ENCODE measurements at places on chromosomes 5 and 9.

GRCh38 chr5:10219068-10219467 is 30.6 kb downstream of the ATPSCKMT start:
- no peak for DNase-seq

GRCh38 chr9:36868586-36869282 is 165.3 kb downstream of the PAX5 start:
- no peak for DNase-seq

GRCh38 chr5:88660264-88660946 is 222.6 kb downstream of the MEF2C start:
- no peak for DNase-seq

GRCh38 chr5:132750471-132751230 is 3.4 kb downstream of the CCNI2 start:
- no peak for DNase-seq

DNA sequence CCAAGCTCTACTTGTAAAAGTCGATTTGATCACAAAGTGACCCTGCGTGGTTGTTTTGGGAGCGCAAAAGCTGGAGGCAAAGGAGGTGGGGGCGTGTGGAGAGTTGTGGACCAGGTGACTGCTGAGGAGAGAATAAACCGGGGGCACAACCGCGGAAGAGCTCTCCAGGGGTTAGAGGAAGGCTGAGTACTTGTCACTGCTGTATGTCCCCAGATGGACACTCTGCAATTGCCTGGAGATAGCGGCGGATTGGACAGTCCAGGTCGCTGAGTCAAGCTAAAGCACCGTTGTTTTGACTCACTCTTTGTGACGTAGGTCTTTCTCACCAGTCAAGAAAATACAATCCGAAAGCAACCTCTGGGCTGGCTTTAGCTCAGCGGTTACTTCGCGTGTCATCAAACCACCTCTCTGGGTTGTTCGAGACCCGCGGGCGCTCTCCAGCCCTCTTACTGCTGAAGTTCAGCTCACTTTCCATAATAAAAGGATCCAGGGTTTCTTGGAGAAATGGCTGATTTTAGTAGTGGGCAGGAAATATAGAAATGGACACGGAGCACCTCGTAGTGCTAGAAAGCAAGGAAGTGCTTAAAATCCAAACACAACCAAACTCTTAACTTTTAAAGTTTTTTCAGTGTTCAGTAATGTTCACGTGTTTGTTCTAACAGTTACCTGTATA is 25.7 kb downstream of the ZMAT2 start:
- peak; percentile 95 for DNase-seq

DNA sequence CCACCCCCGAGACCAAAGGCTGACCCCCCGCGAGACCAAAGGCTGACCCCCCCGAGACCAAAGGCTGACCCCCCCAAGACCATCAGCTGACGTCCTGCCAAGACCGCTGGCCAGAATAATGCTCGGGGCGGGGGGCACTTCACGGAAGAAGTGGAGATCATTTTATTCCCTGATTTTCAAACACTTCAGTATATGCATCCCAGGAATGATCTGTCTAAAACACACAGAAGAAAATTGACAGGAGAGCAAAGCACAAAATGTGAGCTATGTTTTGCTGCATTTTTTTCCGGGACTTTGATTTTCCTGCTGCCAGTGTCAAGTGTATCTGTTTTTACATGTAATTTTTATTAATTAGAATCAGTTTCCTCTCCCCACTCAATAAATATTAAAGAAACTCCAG is 67.1 kb downstream of the ADAMTS2 start:
- peak; percentile 23 for DNase-seq

DNA sequence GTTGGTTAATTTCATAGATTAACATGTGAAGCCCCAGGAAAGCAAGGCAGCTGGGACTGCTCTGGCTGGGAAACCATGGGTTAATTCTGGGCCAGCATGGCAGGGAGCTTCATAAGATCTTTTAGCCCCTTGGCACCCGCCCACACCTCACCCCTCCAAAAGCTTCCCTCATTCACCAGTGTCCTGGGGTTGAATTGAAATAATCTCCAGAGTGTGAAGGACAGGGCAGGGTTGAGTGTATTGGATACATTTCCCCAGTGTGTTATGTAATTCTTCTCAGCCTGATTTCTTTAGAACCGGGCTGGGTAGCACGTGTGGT is 19.4 kb downstream of the WNT8A start:
- DNase-seq: no peak

- no peak for DNase-seq
Observed at GRCh38 chr5:65866837-65867521, 59.4 kb upstream of the ERBIN start.

GRCh38 chr5:150500328-150500841 is 7.5 kb upstream of the NDST1 start:
- no peak for DNase-seq

DNA sequence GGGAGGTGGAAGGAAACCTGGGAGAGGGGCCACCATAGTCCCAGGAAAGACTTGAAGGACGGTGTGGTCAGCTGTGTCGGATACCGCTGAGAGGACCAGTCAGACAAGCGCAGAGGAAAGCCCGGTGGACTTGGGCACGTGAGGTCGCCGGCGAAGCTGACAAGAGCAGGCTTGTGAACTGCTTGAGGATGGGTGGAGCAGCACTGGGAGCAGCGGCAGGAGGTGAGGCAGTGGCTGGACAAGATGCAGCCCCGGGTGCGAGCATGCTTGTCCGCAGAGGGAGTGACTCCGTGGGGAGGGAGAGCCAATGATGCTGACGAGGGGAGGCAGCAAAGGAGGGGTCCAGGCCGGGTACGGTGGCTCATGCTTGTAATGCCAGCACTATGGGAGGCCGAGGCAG is 18.3 kb upstream of the CD74 start:
- no peak for DNase-seq

- DNase-seq: no peak
Observed at GRCh38 chr9:18067548-18068120, 406.3 kb upstream of the ADAMTSL1 start.

- DNase-seq: no peak
Observed at GRCh38 chr9:37948417-37948980, 44.6 kb upstream of the SLC25A51 start.

DNA sequence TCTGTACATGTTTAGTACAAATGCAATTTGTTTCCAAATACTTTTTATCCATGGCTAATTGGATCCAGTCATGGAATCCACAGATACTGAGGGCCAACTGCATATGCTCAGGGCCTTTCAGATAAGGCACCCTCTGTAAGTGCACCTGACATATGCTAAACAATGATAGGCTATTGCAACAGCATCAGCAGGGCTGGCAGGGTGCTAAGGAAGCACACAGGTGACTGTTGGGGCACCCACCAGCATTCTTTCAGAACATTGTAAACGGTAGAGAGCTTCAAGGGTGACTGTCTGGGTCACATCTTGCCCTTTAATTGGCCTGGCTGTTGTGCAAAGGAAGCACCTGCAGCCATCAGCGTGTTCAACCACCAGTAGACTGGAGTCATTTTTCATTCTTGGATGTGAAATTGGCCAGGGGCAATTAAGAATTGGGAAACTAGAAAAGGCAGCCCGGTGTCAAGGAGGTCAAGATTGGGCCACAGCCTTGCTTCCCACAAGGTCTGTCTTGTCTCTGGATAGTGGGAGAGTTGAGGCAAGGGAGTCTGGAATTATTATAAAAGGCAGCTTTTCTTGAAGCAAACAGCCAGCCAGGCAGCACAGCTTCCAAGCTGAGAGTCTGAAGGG is 129.3 kb upstream of the RAI14 start:
- no peak for DNase-seq

DNA sequence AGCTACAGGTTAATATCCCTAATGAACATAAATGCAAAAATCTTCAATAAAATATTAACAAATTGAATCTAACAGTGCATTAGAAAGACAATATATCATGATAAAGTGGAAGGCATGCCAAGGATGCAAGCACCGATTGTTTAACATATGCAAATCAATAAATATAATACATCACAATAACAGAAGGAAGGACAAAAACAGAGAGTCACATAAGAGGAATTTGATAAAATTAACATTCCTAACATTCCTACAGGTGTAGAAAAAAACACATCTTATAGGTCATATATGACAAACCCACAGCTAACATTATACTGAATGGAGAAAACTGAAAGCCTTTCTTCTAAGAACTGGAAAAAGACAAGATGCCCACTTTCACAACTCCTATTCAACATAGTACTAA is 297.0 kb downstream of the CDH18 start:
- DNase-seq: no peak

DNA sequence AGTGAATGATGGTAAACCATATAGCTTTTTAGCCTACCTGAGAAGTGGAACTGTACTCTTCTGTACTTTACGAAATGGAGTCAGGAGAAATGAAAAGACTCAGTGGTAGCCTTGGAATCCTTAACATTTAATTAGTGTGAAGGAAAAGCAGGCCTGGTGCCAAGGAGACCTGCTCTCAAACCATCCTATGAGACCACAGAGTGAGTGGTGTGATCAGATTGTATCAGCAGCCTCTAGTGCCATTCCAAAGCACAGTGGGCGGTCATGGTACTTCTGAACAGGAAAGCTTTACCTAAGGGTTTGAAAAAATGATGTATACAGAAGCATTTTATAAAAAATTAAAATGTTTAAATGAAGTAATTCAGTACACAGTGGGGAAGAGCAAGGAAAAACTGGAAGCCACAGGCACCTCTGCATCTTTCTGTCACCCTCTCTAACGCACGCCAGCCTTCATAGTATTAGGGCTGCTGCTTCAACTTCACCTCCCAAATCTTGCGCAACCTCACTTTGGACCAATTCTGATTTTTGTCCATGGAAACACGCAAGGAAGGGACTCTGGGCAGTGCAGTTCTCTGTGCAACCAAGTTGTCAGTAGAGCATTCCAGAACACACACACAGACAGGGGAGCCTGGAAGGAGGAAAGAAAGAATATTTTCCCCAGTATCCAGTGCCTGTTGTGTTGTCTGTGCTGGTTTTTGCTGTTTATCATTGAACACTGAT is 203.7 kb downstream of the SH3GL2 start:
- no peak for DNase-seq

GRCh38 chr5:127761869-127762268 is 58.7 kb downstream of the CCDC192 start:
- no peak for DNase-seq

GRCh38 chr5:43601454-43602260 is 1.3 kb upstream of the NNT start:
- DNase-seq: peak; percentile 43

DNA sequence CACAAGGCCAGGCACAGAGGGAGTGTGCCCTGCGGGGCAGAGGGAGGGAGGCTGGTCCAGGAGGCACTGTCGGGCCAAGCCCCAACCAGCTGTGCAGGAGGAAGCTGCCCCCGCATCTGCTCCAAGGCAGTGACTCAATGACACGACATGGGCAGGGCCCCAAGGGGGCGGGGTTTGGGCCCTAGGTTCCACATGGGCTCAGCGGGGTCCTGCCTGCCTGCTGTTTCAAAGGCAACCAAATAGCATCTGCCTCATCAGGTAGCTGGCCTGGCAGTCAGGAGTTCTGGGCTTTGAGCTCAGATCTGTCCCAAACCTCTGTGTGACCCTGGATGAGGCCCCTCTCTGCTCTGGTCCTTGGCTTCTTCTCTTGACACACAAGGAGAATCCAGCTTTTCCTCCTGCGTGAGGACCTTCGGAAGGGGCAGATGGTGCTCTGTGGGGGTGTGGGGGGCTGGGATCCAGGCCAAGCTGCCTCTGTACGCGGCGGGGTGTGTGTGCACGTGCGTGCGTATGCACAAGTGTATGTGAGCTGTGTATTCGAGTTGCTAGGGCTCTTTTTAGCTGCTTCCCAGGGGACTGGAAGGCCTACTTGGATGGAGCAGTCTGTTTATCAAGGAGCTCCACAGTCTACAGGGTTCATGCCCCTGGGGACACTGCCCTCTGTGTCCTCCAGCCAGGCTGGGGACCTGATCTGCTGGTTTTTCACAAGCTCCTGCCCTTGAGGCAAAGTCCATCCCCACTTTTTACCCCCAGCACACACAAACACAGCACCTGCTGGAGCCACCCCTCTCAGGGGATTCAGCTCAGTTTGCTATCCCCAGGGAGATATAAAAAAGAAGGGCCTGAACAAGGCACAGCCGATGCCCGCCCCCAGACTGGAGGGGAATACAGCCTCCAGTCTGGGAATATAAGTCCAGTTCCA is 138.9 kb downstream of the RGS3 start:
- DNase-seq: peak; percentile 62

DNA sequence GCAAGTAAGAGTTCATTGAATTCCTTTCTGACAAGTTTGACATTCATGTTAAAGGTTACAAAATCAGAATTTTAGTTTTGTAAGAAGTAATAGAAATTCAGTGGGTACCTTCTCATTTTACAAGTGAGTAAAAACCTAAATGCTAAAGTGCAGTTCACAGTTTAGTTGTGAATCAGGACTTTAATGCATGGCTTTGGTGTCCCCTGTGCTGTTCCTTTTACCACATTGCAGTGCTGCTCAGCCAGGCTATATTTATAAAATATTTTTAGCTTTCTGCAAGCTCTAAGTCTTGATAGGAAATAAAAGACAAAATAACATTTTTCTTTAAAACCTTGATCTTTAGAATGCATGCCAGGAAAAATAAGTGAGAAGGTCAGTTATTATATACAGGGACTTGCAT is 26.3 kb downstream of the PAM start:
- no peak for DNase-seq

GRCh38 chr5:108814551-108814950 is 66.9 kb downstream of the FER start:
- no peak for DNase-seq

GRCh38 chr5:1211701-1212100 is 10.3 kb downstream of the SLC6A19 start:
- no peak for DNase-seq

DNA sequence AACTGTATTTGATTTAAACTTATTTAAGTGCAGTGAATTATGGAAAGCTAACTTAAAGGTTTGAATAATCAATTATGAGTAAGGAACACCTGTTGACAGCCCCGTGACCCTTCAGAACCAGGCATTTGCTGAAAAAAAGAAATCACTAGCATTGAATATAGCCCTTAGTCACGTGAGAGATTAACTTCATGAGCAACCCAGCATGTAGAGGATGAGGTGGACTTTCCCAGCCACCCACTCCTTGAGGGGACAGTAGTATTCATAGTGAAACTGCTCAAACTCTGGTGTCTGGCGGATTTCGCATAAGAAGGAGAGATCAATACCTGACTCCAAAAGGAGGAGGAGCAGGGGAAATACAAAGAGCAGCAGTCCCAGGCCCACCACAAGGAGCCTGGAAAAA is 184.8 kb upstream of the RASEF start:
- DNase-seq: no peak

DNA sequence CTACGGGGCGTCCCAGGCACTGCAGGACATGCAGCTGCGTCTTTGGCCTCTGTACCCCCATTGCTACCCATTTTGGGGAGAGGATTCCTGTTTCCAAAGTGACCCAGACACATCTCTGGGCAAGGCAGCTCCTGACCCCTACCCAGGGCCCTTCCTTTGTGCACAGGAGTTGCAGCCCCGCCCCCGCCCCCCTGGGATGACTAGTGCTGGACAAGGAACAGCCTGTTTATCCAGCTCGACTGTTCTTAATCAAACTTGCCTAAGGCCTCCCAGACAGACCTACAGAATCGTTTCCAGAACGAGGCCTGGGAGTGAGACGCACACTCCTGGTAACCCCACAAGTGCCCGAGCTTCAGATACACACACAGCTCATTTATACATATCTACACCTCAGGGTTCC is 13.2 kb downstream of the DIPK1B start:
- peak; percentile 89 for DNase-seq
